ENCODE measurements at places on chromosomes 5 and 9.

- no peak for DNase-seq
Observed at GRCh38 chr5:22938362-22938761, 85.2 kb upstream of the CDH12 start.

- DNase-seq, result no peak
Observed at GRCh38 chr5:114729986-114730385, 368.1 kb downstream of the KCNN2 start.

- no peak for DNase-seq
Observed at GRCh38 chr5:149289301-149289700, 17.6 kb downstream of the AFAP1L1 start.

DNA sequence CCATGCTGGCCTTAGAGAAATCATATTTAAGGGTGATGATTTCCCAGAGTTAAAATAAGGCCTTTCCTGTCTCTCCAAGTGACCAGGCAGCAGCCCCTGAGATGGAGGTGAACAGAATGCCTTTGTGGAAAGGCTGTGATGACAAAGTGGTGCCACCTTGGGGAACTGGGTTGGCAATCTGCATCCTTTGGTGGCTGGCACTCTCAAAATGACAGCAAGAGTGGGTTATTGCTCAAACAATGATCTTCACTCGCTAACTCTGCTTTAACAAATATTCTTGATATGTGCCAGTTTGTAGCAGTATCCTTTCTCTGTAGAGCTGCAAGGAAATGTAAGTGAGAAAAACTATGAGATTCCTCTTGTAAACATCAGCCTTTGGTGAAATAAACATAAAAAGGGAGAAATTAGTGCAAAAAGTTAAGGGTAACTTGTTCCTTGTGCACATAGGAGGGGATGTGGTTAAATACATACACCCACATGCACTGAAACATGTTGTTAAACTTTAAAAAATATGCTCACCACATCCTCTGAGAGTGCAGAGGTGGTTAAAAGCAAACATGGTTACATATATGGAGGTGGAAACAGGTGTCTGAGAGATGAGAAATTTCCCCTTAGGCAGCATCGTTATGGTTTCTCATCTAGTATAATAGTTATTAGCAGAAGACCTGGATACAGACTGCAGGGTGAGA, 373.4 kb upstream of the CTNND2 start:
- DNase-seq, result no peak

GRCh38 chr9:4042991-4043390, 256.9 kb downstream of the GLIS3 start:
- DNase-seq, result no peak

GRCh38 chr9:134858051-134858841, 22.4 kb upstream of the FCN2 start:
- DNase-seq, result no peak

- DNase-seq, result peak; percentile 52
Observed at GRCh38 chr9:128094166-128094949, 26.3 kb downstream of the SLC25A25 start.

GRCh38 chr9:90793729-90794128, 7.9 kb upstream of the SYK start:
- no peak for DNase-seq

DNA sequence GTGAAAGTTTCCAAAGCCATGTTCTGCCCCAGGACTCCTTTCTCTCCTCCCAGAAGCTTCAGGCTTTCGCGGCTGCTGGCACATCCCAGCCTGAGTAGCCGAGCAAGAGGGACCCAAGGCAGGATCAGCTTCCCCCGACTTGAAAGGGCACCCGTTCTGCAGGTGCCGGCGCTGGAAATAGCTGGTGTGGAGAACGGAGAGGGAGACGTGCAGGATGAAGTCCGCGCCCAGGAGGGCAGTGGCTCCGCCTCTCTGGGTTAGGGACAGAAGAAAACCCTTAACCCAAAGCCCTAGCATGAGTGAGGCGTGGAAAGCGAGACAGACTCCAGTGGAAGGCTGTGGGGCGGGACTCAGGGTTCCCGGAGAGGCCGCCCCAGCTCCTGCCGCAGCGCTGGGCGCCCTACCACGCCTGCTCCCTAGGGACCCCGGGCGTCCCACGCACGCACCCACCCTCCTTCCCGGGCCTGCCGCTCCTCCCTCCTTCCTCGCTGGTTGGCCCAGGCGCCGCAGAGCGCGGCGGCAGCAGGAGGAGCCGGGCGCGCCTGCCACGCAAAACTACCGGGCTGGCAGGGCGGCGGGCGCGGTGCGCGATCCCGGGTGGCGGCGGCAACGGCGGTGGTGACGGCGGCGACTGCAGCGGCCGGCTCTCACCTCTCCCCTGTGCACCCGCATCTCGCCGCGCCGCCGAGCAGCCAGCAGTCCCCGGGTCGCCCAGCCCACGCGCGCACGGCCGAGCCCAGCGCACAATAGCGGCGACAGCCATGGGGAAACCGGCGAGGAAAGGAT, at the start of gene SLC1A1:
TSS of gene SLC1A1 (plus strand) at position 550 of the 786 bp plus-strand sequence. CDS start at position 762, 212 bp downstream.
- DNase-seq, result no peak

- no peak for DNase-seq
Observed at GRCh38 chr5:88634014-88634413, 249.0 kb downstream of the MEF2C start.

- DNase-seq, result no peak
Observed at GRCh38 chr9:137220317-137221094, 1.5 kb downstream of the RNF208 start.

- DNase-seq, result no peak
Observed at GRCh38 chr9:129458663-129459546, 162.0 kb downstream of the C9orf50 start.

- no peak for DNase-seq
Observed at GRCh38 chr9:137381501-137382443, 41.2 kb downstream of the EXD3 start.

DNA sequence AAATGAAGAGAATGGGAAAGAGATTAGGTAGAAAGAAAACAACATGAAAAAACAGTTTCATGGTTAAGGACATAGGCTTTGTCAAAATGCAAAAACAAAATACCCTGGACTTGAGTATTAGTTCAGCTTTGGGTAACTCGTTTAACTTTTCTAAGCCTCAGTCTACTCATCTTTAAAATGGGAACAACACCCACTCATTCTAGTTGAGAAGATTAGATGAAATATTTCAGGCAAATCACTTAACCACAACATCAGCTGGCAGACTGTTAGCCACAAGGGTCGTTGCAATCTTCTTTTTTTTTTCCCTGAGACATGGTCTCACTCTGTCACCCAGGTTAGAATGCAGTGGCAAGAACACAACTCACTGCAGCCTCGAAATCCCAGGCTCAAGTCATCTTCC, 185.6 kb downstream of the DCP2 start:
- no peak for DNase-seq

DNA sequence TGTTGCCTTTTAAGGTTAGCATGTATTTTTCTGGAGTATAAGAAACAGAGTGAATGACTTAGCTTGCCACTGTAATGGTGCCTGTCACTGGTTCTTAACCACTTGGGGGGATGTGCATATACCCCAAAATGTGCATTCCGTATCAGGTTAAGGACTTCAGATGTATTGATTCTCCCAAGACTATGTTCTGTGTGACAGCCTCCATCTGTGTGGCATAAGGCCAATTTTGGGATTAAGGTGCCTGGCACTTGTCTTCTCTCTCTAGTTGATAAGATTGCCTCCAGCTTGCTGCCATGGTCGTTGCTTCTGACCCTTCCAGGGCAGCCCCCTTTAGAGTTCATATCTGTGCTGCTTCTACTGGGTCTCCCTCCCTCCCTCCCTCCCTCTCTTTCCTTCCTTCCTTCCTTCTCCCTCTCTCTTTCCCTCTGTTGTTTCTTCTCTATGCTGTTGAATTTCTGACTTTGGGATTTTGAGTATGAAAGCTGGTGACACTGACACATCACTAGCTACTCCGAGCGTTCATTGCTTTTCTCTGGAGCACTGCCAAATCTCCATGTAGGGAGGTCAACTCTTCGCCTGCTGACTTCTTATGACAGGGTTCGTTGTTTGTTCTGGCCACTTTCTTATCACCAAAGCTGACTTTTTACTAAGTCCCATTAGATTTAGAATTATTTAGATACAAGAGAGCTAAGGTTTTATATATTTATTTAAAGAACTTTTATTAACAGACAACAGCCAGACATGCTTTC, 31.0 kb downstream of the TNFAIP8 start:
- DNase-seq, result no peak

DNA sequence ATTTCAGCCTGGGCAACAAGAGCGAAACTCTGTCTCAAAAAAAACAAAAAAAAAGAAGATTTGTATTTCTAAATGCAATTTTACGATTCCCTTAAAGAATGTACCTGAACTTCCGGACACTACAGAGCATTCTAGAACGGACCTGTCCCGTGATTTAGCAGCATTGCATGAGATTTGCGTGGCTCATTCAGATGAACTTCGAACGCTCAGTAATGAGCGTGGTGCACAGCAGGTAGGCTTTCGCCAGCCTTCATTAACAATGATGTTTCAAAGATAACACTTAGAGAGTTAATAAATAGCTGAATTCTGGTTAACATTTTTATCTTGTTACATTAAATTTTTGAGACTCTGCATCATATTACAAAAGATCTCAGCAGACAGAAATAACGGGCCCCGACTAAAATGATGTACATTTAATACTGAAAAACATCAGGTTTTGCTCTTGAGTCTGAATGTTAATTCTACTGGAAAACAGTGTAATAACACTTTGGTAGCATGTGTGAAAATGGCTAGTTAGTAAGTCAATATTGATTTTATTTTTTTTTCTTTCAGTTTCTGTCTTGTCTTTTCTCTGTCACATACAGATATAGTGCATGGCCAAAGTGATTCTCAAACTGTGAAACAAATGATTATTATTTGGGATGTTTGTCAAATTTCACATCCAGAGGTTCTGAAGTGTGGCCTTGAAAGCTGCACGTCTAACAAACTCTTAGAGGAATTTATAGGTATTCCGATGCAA, 23.3 kb downstream of the CCNH start:
- DNase-seq, result no peak

DNA sequence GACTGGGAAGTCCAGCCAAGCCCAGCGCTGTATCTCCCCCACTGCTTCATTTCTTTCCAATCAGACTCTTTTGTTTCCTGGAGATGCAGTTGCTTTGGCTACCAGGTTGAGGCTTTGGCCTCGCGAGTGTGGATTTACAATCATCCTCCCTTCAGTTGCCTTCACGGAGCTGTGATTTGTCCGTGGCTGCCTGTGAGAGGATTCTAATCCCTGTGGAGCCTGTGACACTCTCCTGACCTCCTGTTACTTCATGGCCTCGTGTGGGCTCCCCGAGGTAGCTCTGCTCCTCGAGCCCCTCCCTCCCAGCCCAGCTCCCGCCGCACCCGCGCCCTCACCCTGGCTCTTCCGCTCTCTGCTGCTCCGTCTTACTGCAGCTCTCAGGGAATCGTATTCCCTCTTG, 107.2 kb upstream of the STC2 start:
- DNase-seq, result no peak

- DNase-seq, result peak; percentile 24
Observed at GRCh38 chr9:88578121-88579049, 43.4 kb downstream of the NXNL2 start.

- DNase-seq, result no peak
Observed at GRCh38 chr5:101995585-101995984, 300.5 kb downstream of the SLCO4C1 start.

- DNase-seq, result no peak
Observed at GRCh38 chr5:154618696-154619095, 136.5 kb upstream of the LARP1 start.

DNA sequence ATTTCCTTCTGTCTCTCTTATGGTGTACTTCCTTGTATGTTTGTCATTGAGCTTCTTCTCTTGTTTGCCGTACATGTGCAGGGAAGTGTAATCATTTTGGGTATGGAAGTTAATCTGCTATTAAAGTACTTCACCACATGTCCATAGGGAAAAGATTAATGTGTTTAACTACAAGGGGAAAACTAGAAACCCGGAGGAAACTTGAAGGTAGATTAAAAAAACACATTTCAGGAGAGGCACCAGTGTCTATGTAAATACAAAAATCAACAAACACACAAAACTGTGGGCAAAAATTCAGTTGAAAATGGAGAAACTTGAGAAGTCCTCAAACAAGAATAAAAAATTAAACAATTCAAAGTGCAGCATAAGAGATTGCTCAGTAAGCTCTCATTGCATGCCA, 166.4 kb downstream of the PBX3 start:
- DNase-seq, result no peak

DNA sequence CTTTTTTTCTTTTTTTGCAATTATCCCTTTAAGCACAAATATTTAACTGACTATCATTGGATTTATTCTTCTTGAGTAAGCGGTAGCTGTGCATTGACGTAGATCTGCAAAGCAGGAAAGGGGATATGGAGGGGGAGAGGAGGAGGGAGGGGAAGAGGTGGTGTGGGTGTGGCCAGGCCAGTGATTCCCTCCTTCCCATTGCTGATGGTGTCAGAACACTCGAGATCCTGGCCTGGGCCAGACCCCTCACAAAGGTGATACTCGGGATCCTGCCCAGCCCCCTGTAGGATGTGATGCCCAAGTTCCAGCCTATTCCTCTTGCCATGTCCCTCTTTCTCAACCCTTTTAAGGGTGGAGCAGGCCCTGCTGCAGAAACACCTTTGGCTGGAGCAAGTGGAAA, 9.9 kb downstream of the SLC36A3 start:
- DNase-seq, result no peak

DNA sequence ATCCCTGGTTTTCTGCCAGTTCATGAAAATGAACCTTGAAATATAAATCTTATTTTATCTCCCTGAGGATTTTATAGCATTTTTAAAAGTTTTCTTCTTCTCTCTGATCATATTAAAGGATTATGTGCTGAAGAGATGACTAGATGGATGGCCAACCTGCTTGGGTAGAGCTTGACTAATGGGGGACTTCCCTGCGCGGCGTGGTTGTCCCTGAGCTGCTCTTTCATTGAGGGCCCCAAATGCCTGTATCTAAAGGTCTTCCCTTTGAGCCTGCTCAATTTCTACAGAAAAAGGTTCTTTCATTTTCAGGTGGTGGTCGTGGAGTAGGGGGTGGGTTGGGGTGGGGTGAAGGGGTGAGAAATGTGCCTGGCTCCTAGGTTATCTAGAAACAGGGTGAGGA, 20.5 kb upstream of the CDKN2AIPNL start:
- no peak for DNase-seq

DNA sequence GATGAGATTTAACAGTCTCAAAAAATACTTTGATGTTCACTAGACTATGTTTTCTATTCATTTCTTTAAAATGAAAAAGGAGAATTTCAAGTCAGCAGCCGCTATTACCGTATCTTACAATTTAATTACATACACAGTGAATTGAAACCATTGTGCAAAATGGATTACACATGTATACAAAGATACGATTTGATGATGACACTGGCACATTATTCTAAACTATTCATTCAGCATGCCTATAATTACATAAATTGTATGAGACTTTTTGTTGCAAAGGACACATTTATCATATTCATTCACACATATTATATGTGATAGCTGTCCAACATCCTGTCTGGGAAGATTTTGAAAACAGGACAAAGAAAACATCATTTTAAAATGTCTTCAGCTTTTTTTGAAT, 118.3 kb upstream of the VCAN start:
- no peak for DNase-seq

DNA sequence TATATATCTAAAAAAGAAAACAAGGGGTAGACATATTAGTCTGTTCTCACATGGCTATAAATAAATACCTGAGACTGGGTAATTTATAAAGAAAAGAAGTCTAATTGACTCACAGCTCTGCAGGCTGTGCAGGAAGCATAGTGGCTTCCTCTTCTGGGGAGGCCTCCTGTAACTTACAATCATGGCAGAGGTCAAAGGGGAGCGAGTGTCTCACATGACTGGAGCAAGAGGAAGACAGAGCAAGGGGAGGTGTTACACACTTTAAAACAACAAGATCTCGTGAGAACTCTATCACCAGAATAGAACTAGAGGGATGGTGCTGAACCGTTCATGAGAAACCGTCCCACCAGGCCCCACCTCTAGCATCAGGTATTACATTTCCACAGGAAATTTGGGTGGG, 616.8 kb downstream of the TLE4 start:
- no peak for DNase-seq

GRCh38 chr9:4538107-4538506, 47.8 kb downstream of the SLC1A1 start:
- DNase-seq, result no peak

All from stimulated activated CD8-positive, alpha-beta memory T cell treated with anti-CD3 and anti-CD28 coated beads, Interleukin-2, amount 100 ng/mL, for 1 hour (primary cell).